ENCODE measurements at places on chromosomes 1 and 21.

DNA sequence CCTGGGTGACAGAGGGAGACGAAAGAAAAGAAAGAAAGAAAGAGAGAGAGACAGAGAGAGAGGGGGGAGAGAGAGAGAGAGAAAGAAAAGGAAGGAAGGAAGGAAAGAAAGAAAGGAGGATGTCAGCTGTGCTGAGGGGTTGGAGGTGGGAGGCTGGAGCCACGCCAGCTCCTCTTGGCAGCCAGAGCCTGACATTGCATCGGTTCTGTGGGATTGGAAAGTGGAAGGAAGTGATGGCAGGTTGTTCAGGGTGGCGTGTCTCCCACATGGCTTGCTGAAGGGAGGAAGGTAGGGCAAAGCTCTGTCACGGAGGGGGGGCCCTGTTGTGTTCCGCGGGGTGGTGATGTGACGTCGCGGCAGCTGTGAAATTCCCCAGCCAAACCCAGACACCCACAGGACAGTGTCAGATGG, 30.7 kb downstream of the EIF2D start:
- no peak for DNase-seq

DNA sequence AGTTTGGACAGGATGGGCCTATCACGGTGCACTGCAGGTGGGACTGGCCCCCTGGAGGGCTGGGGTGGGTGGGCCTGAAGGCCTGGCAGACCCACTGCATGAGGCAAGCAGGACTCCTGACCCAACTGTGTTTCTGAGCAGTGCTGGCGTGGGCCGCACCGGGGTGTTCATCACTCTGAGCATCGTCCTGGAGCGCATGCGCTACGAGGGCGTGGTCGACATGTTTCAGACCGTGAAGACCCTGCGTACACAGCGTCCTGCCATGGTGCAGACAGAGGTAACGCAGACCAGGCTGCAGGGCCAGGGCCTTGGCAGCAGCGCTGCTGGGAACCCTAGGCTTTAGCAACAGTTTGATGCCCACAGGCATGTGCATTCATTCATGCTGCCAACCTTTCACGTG, 29.0 kb upstream of the KDM4A start:
- DNase-seq, result no peak

- DNase-seq, result no peak
Observed at GRCh38 chr1:2468540-2468939, 7.5 kb upstream of the PLCH2 start.

DNA sequence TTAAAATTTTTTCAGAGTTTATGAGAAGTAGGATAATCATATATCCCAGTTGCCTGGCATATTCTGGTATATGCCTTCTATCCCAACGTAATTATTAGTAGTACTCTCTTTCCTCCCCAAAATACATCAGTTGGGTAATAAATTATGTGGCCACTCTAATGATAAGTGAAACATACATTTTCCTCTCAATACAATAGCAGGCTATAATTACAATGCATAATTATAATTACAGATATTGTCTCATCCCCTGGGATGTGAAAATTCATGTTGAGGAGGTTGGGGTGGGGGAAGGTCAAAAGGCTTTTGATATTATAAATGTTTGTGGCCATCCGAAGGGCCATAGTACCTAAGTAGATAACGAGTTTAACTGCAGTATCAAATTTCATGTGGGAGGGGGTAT, 277.1 kb downstream of the ST6GALNAC3 start:
- DNase-seq, result no peak

DNA sequence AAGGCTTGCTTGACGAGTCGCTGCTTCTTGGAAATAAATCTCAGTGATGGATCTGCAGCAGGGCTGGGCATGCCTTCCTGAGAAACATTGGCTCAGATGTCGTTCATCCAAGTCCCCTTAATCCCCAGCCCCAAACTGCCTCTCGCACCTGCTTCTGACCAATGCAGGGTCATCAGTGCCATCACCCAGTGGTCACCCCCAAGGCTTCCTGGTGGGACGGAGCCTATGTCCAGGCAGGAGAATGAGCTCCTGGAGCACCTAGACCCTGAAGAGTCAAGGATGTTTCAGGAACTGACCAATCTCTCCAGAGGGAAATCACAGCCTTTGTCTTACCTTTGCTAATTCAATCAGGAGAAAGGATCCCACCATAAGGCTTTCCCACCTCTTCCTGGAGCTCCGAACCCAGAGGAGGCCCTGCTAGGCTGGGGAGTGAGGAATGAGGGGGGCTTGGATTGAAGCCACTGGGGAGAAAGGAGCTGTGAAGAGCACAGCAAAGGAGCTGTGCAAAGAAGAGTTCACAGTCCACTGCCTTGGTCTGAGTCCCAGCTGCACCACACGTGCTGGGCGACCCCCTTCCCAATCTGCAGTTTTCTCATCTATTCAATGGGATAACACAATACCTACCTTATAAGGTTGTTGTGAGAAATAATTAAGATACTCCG, 416.1 kb downstream of the NPHP4 start:
- DNase-seq, result no peak

- peak; percentile 69 for DNase-seq
Observed at GRCh38 chr1:9441451-9442133, 97.7 kb upstream of the SLC25A33 start.

DNA sequence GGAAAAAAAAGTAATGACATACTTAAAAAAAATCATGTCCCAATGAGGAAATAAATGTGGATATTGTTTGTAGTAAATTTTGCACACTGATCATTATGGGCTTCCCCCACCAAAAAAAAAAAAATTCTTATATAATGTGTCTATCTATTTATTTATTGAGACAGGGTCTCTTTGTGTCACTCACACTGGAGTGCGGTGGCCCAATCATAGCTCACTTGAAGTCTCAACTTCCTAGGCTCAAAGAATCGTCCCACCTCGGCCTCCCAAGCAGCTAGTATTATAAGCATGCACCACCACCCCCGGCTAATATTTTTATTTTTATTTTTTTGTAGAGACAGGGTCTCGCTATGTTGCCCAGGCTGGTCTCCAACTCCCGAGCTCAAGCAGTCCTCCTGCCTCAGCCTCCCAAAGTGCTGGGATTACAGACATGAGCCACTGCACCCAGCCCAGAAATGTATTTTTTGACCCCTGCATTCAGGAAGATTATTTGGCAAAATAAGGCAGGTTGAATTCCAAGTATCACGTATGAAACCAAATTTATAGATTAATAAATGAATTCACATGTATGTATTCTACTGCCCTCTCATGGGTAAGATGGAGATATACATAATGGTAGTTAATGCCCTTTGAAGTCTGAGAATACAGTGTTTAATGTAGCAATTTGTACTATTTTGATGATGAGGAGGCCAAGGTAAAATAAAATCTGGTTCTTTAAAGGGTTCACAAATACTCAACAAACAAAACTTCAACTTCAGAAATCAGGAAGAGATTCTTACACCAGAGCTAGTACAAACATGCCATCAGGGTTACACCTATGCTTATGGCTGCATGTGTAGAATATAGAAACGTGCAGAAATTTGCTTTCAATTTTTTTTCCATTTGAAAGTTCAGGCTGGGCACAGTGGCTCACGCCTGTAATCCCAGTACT, 1.4 kb upstream of the DENND2C start:
- DNase-seq, result no peak

- DNase-seq, result no peak
Observed at GRCh38 chr21:43024439-43025136, 50.2 kb downstream of the PKNOX1 start.

- DNase-seq, result no peak
Observed at GRCh38 chr1:2391931-2392509, 379 bp downstream of the RER1 start.

- DNase-seq, result no peak
Observed at GRCh38 chr1:16300436-16300835, 51.8 kb downstream of the FBXO42 start.

DNA sequence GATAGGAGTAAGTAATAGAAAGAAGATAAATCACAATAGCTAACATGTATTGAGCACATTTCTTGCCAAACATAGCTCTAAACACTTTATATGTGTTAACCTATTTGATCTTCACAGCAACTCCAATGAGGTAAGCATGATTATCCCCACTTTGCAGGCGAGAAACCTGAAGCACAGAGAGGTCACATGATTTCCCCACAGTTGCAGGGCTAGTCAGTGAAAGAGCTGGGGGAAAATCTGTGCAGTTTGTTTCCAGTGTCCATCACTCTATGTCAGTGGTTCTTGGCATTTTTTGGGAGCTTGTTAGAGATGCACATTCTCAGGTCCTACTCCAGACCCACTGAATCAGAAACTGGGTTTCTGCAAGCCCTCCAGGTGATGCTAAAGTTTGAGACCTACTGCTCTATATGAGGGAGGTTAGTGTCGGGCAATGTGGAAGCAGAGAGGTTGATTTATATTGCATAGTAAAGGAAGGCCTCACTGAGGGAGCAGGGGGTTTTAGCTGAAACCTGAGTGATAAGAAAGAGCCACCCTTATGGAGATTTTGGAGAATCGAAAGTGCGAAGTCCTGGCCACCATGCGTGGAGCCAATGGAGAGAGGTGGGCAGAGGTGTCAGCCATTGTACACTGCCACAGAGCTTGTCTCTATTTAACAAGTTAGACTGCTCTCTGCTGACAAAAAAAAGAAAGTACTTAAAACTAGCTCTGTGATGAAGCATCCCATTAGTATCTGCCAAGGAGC, 20.9 kb downstream of the MCOLN3 start:
- no peak for DNase-seq

DNA sequence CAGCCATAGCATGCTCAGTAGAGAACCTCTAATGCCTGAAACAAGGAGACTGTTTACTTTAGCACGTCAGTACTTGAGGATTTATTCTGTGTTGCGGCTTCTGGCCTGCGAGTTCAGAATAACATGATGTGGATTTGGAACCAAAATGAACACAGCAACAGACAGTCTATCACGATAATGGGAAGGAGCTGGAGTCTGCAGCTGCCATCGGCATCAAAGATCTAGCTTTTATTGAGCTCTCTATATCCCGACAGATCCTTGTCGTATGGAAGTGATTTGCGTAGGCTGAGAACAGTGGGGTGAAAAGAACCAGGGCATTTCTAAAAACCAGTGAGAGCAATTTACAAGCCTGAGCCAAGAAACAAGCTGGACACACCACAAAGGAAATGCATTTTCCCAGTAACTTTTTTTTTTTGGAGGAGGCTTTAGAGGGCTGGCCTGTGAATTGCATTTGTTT, 294.2 kb downstream of the KIF26B start:
- peak; percentile 26 for DNase-seq

DNA sequence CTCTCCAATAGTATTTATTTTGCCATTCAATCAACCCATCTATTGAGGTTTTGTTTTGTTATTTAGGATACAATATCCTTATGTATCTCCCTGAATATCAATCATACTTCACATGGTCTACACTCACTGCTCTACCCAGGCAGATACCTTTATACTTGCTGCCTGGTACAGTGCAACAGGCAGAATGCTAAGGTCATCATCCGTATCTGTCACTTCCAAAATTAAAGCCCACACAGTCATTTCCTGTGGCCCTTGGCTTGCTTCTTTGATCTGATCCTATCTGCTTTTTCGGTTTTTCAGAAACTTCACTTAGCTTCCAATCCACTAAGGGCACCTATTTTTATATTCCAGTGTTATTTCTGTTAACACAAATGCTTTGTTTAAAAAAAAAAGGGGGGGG, 22.3 kb upstream of the ZZZ3 start:
- DNase-seq, result no peak

DNA sequence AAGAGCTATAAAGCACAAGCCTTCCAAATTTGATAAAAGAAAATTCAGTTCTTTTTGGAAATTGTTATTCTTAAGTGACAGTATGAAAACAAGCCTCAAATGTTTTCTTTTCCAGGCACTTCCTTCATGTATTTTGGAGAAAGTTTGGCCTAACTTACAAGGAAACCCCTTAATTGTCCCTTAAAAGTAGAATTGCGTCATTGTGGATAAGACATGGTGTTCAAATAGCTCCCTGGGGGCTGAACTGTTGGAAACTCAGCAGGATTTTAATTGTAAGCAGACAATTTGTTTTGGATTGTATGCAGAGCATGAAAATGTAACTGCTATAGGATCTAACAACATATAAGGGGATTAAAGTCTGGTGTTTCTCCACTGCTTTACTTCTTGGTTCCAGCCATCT, 35.4 kb upstream of the FGGY start:
- DNase-seq, result no peak

DNA sequence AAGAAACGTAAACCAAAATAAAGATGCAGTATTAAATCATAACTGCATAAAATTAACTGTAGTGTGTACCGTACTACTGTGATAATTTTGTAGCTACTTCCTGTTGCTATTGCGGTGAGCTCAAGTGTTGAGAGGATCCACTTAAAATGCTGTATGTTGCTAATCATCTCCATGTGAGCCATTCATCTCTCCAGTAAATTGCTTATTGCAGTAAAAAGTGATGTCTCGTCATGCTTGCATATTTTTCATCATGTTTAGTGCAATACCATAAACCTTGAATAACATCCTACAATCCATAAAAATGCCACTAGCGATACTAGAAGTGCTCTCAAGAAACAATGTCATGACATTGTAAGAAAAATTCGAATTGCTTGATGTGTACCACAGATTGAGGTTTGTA, 66.3 kb downstream of the RAVER2 start:
- DNase-seq, result no peak

DNA sequence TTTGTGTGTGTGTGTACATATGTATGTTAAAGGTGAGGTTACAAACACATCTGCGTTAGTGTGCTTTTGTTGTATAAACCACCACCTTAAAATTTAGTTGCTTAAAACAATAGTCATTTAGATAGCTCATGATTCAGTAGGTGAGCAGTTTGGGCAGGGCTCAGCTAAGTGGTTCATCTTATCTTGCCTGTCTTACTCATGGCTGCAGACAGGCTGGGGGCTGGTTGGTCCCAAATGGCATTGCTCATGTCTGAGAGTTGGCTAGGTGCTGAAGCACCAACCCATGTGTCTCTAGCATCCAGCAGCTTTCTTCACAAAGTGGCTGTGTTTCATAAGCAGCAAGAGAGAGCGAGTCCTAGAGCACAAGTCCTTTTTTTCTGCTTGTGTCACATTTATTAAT, 91.4 kb downstream of the MACF1 start:
- DNase-seq, result no peak

DNA sequence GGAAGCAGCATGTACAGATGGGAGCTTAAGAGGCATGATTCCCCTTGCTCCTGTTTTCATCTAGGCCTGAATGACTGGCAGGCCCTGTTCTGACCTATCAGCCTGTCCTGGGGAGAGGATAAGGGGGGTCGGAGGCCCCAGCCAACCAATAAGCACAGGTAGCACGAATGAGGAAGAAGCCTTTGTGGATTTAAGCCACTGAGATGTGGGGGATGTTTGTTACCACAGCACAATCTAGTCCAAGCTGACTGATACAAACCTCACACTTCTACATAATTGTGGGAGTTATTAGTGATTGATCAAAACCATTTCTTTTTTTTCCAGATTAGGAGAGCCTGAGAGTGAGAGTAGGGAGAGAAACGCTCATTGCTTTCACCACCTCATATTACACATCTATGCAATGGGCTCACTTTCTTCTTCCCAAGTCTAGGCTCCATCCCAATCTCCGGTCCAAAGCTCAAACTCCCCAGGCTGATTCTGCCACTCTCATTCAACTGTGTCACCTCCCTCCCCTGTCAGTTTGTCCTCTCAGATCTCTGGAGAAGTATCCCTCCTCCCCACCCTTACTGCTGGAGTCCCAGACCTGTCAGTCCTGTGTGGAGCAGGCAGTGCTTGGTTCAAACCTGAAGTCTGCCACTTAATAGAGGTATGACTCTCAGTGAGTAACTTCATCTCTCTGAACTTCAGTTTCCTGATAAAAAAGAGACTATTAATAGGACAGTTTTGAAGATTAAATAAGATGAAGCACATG, 220.5 kb downstream of the PTPRU start:
- no peak for DNase-seq
